ENCODE measurements at places on chromosomes 2 and 18.

DNA sequence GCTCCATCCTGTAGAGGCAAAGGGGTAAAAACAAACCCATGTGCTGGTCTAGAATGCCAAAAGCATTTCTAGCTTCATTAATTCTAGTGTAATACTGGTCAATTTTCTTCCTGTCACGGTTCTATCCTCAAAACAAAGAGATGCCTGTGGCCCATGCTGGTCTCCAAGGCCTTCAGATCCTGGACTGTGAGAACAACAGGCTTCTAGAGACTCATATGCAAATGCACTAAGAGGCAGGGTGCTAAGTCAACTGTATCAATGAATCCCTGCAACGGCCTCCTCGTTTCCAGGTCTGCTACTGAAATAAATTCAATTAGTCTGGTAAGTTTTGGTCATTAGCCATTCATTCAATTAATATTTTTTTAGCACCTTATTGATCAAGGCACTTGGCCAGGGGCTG is 4.0 kb downstream of the IFT172 start:
- DNase-seq, result no peak

DNA sequence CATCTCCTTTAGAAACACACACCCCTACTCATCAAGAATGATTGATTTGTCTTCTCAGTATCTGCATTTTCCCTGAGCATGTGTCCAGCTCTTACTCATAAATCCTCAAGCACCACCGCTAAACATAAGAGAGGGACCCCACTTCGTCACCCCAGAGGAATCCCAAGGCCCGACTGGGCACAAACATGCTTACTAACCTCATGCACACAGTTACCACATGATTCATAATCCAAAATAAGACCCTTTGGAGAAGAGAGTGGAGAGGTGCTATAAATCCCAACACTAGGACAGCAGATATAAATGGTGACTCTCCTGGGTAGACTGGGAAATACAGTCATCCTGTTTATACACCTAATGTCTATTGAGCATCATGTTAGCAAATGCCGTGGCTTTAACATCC is 843.2 kb upstream of the ID2 start:
- DNase-seq, result no peak

- DNase-seq, result no peak
Measured at GRCh38 chr2:193847130-193847529, 1652.4 kb upstream of the TMEFF2 start.

DNA sequence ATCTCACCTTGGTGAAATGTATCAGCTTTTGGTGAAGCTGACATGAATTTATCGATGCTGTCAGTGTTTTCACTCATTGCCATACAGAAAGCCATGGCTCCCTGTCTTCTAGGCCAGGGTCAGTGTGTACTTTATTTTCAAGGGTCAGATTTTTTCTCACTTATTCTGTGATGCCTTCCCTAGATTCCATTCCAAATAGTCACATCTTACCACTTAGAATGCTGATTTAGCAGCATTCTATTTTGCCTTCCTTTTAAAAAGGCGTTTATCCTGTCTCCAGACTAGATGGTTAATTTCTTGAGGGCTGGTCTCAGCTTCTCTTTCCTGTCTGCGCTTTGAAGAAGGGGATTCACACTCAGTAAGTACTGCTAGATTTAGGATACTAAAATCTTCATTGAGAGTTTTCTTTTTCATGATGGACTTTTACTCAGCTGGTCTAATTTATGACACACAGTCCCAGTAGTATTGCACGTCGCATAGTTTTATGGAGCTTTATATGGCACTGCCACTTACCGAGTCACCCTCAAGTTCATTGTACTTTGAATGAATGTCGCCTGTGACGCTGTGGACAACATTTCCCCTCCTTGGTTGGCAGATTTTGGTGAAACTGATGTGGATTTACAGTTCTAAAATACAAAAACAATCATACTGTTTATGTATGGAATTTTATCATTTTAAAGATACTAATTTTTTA is 194.0 kb downstream of the ZNF407 start:
- DNase-seq, result no peak

- no peak for DNase-seq
Measured at GRCh38 chr18:56890632-56891031, 239.5 kb downstream of the WDR7 start.

DNA sequence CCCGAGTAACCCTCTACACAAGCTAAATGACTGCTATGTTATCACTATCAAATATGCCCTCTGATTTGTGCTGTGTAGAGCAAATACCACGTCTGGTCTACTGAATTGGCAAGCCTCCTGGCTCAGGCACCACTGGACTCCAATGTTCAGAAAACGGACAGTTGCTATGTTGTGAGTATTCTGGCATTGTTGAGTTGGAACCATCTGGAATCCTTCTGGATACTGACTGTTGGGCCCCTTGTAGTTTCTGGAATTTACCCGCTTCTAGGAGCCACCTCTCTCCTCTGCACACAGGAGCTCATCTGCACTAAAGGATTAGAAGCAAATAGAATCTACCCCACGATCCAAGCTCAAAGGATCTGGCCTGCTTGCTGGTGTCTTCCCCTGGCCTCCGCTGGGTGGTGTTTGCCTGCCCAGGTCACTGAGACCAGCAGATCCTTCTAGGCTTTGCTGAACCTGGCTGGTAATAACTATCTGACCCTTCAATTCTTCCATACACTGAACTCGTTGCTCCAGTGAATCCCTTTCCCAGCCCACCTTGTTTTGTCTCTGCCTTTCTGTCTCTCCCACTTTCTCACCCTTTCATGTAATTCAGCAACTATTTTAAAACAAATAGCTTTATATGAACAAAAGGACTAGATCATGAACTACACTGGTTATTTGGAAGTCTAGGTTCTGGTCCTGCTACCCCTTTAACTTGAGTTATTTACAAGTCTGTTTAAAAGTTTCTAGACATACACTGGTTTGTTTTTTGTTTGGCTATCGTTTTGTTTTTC is 2.1 kb upstream of the HAAO start:
- DNase-seq, result no peak

DNA sequence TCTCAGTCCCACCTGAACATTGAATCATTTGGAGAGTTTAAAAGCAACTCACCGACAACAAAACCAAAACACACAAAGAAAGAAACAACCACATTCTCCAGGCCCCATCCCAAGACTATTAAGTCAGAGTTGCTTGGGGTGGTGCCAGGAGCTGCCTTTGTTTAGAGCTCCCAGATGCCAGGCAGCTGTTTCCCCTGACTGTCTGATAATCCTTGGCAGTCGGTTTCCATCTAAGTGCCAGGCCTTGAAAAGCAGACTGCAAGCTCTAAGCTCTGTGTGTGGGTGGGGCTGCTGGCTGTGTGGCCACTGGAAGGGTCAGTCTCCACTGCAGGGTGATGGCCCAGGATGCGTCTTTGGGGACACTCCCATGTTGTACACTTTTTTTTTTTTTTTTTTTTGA is 255.3 kb upstream of the AGAP1 start:
- no peak for DNase-seq

DNA sequence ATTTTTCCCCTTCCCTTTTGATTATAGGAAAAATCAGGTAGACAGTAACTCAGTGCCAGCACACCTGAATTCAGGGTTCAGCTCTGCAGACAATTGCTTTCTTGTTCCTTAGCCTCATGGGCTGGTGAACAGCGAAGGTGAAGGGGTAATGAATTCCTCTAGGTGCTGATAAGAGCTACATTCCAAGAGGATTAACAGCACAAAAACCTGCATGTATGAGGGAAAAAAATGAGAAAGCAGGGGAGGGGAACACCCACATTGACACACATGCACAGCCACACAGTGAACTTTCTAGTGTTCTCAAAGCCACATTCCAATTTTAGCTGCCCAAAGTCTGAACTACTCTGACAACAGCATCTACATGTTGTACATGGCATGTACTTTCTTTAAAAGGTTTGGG is 46.1 kb downstream of the SPATS2L start:
- no peak for DNase-seq

DNA sequence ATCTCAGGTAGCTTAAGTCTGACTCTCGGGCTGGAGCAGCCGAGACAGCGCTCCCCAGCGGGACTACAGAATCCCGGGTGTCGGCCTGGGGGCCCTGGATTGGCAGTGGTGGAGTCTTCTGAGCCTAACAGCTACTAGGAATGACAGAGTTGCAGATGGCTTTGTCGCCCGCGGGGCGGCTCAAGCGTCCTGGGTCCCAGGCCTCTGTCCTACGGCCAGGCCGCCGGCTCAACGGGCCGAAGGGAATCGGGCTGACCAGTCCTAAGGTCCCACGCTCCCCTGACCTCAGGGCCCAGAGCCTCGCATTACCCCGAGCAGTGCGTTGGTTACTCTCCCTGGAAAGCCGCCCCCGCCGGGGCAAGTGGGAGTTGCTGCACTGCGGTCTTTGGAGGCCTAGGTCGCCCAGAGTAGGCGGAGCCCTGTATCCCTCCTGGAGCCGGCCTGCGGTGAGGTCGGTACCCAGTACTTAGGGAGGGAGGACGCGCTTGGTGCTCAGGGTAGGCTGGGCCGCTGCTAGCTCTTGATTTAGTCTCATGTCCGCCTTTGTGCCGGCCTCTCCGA is 8.8 kb downstream of the SIX2 start:
- peak; percentile 60 for DNase-seq

- DNase-seq, result no peak
Measured at GRCh38 chr2:55550368-55551102, 31.0 kb downstream of the CFAP36 start.

- no peak for DNase-seq
Measured at GRCh38 chr2:75792146-75792545, 81.4 kb upstream of the GCFC2 start.

DNA sequence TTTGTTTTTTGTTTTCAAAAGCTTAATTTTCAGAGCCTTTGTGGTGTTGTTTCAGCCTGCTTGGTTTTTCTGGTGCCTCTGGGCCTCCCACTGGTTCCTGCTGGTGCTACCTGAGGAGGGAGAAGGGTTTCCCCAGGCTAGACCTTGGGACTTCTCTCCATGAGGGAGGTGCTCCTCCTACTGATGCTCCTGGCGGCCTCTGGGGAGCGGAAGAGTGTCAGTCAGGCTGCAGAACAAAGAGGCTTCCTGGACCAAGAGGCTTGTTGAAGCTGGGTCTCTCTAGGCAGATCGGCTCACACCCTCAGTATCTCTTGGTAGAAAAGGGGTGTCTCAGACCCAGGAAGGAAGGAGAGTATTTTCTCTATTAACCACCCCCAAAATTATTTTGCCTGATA is 32.2 kb downstream of the RFX8 start:
- no peak for DNase-seq

DNA sequence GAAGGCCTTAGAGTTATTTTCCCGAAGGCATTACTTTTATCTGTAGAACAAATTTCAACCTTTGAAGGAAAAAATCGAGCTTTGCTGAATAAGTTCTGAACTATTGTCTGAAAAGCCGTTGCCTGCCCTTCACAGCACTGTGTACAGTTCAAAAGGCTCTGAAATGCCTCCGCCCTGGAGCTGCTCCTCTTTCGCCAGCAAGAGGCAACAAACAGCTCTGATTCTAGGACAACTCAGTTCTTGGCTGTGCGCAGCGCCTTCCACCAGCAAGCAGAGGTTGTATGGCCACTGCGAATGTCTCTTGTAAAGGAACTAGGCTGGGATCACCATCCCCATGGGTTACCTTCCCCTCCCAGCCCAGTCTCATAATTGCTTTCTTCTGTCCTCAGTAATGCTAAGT is 308.5 kb downstream of the GBX2 start:
- peak; percentile 38 for DNase-seq
